ENCODE measurements at places on chromosomes 13 and 19.
A peak's percentile ranks its signal among the peaks of the same experiment; 100 is the strongest.

- no peak for DNase-seq
Observed at GRCh38 chr19:44796701-44797115, 12.2 kb upstream of the BCAM start.

- DNase-seq: peak; percentile 65
Observed at GRCh38 chr13:41311406-41312175, 524 bp downstream of the NAA16 start.

DNA sequence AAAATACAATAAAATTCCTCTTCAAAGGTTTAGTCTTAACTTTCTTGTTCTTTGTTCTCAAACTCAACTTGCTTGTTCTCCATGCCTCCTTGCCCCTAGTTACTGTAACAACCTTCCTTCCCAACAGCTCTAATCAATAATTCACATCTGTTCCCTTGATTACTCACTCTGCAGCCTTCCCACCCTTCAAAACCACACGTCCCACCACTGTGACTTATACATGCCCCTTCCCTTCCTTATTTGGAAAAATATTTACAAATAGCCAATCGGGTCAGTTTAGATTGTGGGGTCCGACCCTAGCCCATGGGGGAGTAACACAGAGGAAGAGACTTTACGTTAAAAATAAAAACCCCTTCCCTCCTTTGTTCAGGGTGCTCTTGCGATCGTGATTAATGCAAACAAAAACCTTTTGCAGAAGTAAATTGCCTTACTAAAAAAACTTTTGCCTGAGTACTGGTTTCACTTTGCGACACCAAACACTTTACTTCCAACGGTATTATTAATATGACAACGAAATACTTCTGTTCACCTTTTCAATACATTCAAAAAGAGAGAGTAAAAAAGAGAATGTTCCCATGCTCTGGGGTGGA lies 512 bp upstream of the ZNF93 start:
- DNase-seq: no peak

- DNase-seq: no peak
Observed at GRCh38 chr19:1668486-1669270, 16.3 kb upstream of the TCF3 start.

- no peak for DNase-seq
Observed at GRCh38 chr19:34403784-34404108, 453 bp upstream of the PDCD2L start.

- peak; percentile 39 for DNase-seq
Observed at GRCh38 chr19:43534816-43535761, 2.1 kb downstream of the ZNF575 start.

- DNase-seq: no peak
Observed at GRCh38 chr13:57030671-57031070, 110.0 kb upstream of the PRR20A start.

DNA sequence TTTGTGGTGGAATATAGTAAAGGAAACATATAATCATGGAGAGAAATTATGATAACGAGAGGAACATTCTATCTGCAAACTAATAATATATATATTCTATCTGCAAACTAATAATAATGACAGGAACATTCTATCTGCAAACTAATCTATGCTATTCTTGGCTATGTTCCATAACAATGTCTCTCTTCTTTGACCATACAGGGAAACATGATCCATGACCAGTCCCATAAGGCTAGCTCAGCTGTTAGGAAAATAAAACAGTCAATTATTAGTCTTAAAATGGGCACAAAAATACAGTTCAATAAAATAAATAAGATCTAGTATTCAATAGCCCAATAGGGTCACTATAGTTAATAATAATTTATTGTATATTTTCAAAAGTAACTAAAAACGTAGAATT lies 707.8 kb upstream of the PCDH20 start:
- no peak for DNase-seq

DNA sequence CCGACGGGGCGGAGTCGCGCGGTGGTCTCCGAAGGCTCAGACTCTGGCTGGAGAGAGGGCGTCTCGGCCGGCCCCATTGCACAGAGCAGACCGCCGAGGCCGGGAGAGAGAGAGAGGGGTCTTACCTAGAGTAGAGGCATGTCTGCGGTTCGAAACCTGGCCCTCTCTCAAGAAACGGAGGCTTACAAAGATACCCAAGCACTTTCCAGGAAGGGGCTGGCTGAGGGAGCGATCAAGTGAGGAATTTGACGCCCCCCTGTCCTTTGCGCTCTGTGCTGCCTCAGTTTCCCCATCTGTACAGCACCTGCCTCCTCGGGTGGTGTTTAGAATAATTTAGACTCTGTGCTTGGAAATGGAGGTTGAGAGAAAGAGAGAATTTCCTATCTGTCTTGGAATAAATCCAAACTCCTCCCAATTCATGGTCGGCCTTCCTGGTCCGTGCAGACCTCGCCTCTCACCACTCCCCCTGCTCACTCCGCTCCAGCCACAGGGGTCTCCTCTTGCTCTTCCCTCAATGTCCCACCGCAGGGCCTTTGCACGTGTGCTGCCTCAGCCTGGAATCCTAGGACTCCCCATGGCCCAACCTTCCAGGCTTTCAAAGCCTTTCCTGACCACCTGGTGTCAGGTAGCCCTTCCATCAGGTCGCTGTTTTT lies 658 bp upstream of the ISOC2 start:
- DNase-seq: no peak

GRCh38 chr19:54560881-54561385 lies 12.7 kb upstream of the LILRA2 start:
- DNase-seq: no peak

GRCh38 chr19:38663957-38664502 lies 16.6 kb downstream of the ACTN4 start:
- DNase-seq: no peak

DNA sequence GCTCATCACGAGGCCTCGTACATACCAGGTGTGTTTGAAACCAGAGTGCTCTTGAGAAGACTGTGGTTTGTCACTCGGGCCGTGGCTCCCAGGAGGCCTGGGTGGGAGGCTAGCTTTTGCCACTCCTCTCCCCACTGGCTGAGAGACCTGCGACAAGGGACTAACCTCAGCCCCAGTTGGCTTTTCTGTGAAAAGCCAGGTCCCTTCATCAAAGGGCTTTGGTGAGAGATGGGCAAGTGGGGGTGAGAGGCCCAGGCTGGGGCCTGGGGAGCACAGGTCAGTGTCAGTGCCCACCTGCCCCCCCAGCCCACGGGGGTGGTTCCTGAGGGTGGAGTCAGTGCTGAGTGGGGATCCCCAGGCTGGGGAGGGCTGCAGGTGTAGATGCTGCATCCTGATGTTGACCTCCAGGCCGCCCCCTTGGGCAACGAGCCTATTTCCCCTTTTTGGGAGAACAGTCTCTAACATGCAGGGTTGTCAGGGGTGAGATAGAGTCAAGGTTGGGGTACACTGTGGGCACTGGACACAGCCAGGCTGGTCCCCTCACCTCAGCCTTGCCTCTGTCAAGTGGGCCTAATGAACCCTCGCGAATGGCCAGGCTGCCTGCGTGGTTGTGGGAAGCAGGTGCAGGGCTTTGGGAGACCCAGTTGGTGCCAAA lies 661 bp downstream of the KCNJ14 start:
- DNase-seq: no peak

DNA sequence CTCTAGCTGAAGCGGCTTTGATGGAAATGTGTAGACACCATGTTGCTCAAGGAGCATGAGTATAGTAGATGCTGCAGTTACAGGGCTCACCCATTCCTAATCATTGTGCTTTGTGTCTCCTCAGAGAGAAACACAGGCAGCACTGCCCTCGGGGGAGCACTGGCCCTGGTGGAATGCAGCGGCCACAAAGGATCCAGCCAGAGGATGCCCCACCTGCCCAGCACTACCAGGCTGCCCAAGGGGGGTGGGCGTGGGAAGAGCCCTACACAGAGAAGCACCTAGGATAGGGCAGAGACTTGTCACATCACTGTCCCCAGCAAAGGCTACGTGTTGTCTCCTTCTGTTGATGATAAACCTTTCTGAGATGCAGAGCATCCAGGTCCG lies 9.0 kb downstream of the TUBA3C start:
- DNase-seq: no peak

DNA sequence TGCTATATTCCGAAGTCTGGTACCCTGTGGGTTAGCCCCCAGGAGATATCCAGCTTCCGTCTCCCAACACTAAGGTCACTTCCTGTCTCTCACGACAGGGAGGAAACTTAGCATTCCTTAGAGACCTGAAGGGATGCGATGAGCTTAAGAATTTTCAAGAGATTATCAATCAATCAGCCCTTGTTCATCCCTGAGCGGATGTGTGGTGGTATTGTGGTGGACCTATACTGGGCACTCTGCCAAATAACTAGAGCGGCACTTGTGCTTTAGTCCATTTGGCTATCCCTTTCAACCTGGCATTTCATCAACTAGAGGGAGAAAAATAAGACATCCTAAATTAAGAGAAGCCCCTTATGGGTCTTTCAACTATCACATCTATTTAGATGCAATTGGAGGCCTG lies 30.9 kb upstream of the ZNF562 start:
- DNase-seq: no peak

- no peak for DNase-seq
Observed at GRCh38 chr13:112999414-113000177, 30.6 kb downstream of the MCF2L start.

DNA sequence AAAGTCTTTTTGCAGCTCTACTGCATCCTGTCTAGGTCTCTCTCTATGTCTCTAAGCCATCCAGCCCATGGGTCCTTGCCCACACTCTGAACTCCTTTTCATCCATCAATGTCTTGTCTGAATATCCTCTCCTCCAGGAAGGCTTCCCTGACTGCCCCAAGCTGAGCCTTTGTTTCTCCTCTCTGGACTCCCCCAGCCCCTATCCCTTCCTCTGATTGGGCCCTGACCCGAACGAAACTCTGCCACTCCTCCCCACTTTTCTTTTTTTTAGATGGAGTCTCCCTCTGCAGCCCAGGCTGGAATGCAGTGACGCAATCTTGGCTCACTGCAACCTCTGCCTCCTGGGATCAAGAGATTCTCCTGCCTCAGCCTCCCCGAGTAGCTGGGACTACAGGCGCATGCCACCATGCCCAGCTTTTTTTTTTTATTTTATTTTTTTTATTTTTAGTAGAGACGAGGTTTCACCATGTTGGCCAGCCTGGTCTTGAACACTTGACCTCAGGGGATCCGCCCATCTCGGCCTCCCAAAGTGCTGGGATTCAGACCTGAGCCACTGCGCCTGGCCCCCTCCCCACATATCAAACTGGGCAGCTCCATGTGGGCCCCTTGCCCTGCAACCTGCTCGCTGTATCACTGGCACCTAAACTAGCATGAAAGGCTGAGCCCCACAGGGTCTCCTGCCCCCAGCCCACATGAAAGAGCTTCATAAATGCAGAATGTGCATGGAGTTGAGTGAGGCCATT lies 870 bp upstream of the UNC13A start:
- DNase-seq: no peak

GRCh38 chr13:93752541-93752940 lies 525.9 kb downstream of the GPC6 start:
- DNase-seq: no peak

DNA sequence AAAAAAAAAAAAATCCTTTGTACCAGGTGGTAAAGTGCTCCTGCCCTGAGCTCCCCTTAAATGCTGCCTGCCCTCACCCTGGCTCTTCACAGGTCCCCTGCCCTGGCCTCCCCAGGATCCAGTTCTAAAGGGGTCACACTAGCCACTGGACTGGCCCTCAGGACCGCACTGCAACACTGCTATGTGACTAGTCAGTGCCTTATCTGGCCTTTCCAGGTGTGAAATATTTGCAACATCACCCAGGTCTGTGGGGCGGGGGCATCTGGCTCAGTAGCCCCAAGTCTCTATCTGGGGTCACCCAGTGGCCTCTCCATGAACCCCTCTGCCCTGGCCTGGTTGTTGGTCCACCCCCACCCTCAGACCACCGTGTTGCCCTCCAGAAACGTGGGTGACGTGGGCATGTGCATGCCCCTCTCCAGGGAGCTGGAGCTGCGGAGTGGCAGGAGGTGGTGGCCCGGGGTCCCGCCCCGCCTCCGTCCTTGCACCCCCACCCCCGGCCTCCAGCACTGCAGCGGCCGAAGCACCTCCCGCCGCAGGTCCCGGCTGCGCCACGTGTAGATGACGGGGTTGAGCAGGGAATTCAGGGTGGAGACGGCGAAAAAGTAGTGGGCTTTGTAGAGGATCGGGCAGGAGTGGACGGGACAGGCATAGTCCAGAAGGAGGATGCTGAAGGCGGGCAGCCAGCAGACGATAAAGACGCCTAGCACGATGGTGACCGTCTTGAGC lies 7.5 kb downstream of the S1PR2 start:
- no peak for DNase-seq

DNA sequence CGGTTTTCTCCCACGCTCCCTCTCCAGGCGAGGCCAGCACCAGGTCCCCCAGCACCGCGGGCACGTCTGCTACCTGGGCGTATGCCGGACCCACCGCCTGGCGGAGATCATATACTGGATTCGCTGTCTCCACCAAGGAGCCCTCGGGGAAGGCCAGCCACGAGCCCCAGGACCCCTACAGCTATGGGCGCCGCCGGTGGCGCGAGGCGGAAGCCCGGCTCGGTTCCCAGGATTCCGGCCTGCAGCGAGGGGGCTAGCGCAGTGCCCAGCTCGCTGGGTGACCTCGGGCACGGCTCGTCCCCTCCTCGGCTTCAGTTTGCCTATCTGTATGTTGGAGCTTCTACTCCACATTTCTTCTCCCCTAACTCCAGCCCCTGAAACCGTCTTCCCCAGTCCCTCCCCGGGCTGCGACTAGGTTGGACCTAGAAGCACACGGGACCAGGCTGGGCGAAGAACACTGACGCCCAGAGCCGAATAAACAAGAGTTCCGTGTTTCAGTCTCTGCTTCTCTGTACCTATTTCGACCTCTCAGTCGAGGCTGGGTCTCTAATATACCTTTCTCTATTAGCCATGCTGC lies 749 bp upstream of the CPT1C start:
- DNase-seq: no peak

DNA sequence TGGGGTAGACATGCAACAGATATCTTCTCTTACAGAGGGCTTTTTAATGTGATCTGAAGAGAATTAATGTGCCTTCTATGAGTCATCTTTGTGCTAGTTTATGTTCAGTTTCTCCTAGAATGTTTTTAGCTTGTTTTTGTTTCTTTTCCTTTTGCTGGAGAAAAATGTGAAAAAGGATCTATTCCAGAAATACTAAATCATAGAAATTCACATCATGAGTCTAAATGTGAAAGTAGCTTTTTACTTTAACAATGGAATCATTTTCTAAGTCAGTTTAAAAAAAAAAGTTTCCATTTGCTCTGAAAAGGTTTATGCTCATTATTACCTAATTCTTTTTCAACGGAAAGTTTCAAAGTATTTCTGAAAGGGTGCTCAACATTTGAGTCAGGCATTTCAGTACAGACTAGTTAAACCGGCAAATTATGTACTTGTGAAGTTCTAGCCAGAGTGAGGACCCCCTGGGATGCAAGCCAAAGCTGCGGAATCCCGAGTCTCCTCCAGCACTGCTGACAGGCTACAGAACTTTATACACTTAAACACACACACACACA lies 72.9 kb downstream of the SPATA13 start:
- DNase-seq: no peak

DNA sequence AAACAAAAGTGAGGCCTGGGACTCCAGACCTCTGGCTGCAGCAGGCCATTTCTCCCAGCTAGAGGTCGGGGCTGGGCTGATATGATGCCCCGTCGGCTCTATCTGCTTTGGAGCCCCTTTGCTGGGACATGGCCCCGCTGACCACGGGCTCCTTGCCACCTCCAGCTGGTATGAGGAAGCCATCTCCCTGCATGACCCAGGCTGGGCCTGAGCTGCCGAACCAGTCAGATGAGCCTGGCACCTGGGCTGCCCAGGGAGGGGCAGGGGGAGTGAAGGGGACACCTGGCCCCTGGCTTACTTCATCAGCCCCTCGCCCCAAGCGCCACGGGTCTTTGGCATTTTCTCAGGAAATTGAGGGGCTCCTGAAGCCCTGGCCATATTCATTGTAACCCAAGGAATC lies 7.8 kb downstream of the ZSWIM4 start:
- DNase-seq: no peak
